ENCODE measurements at places on chromosomes 13 and 19.

DNA sequence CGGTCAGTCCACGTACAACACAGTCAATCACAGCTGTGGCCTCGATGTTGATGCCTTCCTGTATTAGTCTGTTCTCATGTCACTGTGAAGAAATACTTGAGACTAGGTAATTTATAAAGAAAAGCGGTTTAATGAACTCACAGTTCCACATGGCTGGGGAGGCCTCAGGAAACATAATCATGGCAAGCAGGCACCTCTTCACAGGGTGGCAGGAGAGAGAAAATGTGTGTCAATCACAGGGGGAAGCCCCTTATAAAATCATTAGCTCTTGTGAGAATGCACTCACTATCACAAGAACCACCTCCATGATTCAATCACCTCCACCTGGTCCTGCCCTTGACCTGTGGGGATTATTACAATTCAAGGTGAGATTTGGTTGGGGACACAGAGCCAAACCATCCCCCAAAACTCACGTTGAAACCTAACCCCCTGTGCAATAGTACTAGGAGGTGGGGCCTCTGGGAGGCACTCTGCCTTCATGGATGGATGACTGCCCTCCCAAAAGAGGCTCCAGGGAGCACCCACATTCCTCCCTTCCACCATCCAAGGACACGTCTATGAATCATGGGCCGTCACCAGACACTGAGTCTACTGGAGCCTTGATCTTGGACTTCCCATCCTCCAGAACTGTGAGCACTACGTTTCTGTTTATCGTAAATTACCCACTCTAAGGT lies 2.3 kb upstream of the PROZ start:
- DNase-seq, result no peak

- DNase-seq, result no peak
Observed at GRCh38 chr19:46115396-46116106, 8.9 kb downstream of the IGFL3 start.

DNA sequence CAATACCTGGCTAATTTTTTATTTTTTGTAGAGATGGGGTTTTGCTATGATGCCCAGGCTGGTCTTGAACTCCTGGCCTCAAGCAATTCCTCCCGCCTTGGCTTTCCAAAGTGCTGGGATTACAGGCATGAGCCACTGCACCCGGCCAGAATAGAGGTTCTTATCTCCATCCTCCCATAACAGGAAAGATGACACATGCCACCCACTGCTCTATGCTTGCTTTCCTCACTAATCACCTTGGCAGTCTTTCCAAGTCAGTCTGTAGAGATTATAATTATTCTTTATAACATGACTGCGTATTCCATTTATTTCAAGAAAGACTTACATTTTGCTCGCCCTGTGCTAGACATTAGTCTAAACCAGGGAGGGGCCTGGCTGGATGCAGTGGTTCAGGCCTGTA lies 6.7 kb downstream of the VAV1 start:
- no peak for DNase-seq

DNA sequence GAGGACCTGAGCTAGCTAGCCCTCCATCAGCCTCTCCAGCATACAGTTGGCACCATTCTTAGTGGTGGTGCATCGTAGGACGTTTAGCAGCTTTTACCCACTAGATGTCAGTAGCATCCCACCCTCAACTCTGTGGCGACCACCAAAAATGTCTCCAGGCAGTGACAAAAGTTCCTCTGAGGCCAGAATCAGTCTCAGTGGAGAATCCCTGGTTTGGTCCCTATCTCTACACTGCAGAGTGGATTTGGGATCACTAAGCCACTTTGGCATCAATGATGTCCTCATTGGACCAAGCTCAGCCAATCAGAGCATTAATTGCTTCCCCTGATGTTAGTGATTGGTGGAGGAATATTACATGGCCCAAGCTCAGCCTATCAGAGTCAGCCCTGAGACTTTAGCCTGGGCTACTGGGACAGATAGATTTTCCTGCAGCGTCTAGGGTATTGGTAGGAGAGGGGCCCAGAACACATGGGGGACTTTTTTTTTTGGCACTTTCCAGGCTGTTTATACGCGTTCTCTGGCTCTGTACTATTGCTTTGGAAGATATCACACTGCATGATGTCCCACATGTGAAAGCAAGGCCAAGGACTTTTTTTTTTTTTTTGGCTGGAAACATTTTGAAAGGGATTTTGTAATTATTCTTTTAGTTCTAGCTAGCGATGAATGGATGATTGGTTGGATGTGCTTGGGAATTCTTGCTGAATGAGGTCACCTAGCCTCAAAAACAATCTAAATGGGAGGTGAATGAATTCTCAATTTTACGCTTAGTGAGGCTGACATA lies 7.0 kb downstream of the TMEM221 start:
- DNase-seq, result no peak

DNA sequence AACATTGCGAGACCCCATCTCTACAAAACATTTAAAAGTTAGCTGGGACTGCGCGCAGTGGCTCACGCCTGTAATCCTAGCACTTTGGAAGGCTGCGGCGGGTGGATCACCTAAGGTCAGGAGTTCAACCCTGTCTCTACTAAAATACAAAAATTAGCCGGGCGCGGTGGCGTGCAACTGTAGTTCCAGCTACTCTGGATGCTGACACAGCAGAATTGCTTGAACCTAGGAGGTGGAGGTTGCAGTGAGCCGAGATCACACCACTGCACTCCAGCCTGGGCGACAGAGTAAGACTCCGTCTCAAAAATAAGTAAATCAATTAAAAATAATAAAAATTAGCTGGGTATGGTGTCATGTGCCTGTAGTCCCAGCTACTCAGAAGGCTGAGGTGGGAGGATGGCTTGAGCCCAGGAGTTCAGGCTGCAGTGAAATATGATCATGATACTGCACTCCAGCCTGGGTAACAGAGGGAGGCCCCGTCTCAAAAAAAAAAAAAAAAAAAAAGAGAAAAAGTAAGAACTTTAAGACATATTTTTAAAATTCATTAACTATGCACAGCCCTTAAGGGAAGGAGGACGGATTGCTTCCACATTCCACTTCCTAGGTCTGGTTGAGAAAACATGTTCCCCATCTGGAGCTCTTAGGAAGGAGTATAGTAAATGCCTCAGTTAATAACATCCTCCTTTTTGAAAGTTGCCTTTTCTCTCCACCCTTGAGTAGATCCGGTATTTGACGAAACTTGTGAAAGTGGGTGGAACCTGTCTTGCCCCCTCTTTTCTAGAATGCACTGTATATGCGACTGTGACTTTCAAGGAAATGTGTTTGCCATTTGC lies 26.1 kb downstream of the EXOC3L2 start:
- no peak for DNase-seq

GRCh38 chr13:101706651-101707050 lies 254.2 kb downstream of the ITGBL1 start:
- DNase-seq, result peak; percentile 15

- no peak for DNase-seq
Observed at GRCh38 chr19:55209693-55210472, 582 bp upstream of the PTPRH start.

DNA sequence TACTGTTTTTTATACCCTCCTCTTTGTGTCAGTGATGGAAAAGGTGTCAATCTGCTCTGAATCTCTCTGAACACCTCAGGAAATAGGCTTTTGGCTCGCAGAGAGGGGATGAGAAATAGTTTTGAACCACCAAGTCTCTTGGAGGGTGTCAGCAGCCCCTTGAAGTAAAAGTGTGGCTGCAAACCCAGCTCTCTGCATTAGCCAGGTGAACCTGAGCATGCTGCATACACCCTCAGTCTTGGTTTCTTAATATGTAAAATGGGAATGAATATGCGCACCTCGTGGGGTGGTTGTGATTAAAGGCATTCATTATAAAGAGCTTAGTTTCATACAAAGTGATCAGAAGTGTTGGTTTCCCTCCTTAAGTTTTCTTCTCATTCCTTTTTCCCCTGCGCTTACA lies 1.4 kb upstream of the DHRS12 start:
- DNase-seq, result no peak

- DNase-seq, result no peak
Observed at GRCh38 chr13:21124852-21125251, 51.5 kb downstream of the SKA3 start.

GRCh38 chr19:57599761-57600383 lies at the start of gene ZNF530:
ZNF530 (plus strand) TSS chr19:57599885; CDS start chr19:57604346, 4,461 bp downstream.
- DNase-seq, result peak; percentile 95

GRCh38 chr19:29098863-29099481 lies 114.0 kb downstream of the UQCRFS1 start:
- peak; percentile 88 for DNase-seq

DNA sequence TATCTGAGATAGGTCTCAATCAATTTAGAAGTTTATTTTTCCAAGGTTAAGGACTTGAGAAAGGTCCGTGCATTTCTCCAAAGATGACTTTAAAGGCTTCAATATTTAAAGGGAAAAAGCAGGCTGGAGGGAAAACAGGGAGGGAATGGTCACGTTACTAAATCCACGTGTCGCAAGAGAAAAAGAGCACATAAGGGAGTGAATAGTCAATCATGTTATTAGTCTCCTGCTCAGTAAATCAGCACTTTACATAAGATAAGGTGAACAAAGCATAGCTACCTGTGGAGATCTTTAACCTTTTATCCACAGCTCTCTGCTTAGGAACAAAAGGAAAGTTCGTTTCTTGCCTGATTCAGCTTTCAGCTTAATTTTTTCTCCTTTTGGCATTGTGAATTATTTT lies 31.3 kb upstream of the LSM14A start:
- no peak for DNase-seq

- DNase-seq, result no peak
Observed at GRCh38 chr19:31066385-31066784, 282.9 kb downstream of the TSHZ3 start.
